ENCODE measurements at places on chromosomes 2 and 18.

GRCh38 chr18:74139888-74140287 lies 7.7 kb downstream of the FBXO15 start:
- DNase-seq: peak; percentile 83

DNA sequence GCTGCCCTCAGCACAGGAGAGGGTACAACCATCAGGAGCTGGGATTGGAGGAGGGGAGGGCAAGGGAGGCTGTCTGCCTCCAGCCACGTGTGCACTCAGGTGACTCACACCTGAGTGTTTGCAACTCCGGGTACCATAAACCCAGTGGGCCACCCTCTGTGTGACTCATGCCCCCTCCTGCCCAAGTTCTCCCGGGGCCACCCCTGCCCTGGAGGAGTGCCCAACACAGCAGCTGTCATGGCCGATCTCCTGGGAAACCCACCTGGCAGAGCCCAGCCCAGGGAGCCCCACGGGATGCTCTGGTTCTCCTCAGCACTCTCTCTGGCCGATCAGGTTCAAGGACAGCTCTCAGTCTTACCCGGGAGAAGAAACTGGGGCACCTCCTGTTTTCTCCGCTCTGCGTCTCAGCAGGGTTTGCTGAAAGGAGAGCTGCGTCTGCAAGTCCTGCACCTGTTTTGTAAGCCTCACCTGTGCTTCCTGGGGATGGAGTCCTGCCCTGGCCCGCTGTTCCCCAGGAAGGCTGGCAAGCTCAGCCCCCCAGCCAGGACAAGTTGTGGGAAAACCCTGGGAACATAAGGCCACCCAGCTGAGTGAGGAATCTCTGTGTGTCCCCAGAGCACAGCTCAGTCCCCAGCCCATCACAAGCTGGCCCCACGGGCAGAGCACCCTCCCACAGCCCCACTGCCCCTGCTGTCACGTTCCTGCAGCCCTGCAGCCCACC lies 44.0 kb upstream of the UBE2F start:
- DNase-seq: no peak

GRCh38 chr2:174438146-174438886 lies 42.8 kb downstream of the SCRN3 start:
- DNase-seq: no peak

GRCh38 chr2:238256594-238257104 lies 16.8 kb upstream of the HES6 start:
- DNase-seq: peak; percentile 61

- no peak for DNase-seq
Measured at GRCh38 chr2:78029392-78029995, 507.3 kb upstream of the LRRTM4 start.

DNA sequence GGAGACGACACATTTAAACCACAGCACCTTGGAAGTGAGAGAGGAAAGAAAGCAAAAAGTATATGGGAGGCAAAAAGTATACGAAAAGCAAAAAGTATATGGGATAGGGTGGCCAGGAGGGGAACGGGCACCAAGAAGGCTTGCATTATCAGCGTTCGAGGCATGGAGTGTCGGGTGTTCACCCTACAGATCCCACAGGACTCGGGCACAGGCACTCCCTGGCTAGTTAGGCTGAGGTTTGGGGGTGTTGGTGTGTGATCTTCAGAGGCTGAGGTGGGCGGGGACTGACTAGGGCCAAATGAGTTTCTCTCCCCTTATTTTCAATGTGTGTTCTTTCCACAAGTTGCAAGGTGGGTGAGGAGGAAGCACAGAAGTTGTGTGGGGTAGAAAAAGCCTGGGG lies 86.6 kb downstream of the EVA1A start:
- no peak for DNase-seq

GRCh38 chr2:11481426-11481788 lies 15.4 kb upstream of the E2F6 start:
- DNase-seq: no peak

DNA sequence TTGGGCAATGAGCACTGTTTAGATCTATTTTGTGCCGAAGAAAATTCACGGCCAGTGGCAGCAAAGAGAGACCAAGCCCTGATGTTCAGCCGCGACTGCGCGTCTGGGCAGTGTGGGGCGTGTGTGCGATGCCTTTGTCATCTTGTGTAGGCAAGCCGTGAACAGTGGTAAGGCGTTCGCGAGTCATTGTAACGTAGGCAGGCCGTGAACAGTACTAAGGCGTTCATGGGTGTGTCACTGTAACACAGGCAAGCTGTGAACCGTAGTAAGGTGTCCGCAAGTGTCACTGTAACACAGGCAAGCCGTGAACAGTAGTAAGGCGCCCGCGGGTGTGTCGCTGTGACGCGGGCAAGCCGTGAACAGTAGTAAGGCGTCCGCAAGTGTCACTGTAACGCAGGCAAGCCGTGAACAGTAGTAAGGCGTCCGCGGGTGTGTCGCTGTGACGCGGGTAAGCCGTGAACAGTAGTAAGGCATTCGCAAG lies 99.9 kb downstream of the NFATC1 start:
- DNase-seq: no peak

DNA sequence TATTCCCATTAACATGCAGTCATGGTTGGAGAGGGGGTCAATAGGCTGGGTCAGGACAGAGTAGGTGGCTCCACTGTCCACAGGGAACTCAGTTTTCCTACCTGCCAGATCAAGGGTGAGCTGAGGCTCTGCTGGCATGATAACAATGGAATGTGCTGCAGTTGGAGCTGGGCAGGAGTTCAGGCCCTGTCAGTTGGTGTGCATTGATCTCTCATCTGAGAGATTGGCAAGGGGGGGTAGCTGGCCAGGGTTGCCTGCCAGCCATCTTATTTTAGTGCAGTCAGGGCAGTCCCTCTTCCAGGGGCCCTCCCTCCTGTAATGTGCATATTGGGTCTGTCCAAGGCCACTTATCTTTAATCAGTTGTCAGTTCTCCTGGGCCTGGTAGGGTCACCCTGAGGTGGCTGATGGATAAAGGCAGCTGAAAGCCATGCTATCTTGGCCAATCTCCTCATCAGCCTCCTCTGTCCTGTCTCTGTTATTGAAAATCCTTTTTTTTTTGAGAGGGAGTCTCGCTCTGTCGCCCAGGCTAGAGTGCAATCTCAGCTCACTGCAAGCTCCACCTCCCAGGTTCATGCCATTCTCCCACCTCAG lies 38.1 kb upstream of the CCBE1 start:
- no peak for DNase-seq

DNA sequence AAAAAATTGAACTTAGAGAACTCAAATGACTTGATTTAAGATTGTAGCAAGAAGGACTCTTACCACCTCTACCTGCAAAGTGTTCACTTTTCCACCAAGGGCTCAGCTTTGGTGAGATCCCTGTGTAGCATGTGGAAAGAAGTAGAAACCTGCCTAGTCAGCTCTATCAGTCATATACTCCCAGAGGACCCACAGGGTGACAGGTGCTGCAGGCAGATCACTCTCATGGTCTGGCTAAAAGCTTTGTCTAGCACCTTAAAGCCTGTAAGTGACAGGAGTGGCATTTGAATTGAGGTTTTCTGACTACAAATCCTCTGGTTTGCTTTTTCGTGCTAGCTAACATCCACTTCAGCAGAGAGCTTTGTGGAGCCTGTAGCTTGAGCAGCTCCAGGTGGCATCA lies 18.7 kb upstream of the NEMP2 start:
- DNase-seq: no peak

DNA sequence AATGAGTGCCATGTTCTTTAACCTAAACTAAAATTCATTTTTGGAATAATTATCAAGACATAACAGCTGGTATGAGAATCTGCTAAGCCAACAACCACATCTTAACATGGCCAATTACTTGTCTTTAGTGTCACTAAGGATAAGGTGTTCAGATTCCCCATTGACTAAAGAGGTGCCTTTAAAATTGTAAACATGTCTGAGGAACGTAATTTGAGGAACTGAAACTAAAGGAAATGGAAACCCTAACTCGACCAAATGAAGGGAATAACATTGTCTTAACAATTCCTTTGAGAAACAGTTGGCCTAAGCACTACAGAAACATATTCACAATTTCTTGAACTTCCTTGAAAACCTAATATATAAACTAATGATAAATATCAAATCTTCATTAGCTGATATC lies 355.4 kb upstream of the GULP1 start:
- DNase-seq: no peak

GRCh38 chr18:60347526-60348045 lies 25.0 kb downstream of the MC4R start:
- no peak for DNase-seq

DNA sequence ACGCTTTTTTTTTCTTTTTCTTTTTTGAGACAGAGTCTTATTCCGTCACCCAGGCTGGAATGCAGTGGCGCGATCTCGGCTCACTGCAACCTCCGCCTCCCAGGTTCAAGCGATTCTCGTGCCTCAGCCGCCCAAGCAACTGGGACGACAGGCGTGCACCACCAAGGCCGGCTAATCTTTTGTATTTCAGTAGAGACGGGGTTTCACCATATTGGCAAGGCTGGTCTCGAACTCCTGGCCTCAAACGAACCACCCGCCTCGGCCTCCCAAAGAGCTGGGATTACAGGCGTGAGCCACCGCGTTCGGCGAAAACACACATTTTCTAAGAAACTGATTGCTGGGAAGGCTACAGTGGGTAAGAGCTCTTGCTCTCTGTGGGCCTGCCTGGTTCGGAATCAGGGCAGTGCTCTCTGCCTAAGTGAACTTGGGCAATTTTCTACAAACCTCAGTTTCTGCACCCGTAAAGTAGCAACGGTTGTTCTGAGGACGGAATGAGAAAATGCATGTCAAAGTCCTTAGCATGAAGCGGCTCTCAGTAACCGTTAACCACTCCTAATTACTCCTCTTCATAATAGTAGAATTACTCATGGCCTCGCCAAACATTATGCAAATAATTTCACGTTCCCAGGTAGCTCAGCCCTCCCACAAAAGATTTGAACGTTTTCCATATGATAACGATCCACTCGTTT lies 1.0 kb upstream of the PMAIP1 start:
- DNase-seq: no peak

DNA sequence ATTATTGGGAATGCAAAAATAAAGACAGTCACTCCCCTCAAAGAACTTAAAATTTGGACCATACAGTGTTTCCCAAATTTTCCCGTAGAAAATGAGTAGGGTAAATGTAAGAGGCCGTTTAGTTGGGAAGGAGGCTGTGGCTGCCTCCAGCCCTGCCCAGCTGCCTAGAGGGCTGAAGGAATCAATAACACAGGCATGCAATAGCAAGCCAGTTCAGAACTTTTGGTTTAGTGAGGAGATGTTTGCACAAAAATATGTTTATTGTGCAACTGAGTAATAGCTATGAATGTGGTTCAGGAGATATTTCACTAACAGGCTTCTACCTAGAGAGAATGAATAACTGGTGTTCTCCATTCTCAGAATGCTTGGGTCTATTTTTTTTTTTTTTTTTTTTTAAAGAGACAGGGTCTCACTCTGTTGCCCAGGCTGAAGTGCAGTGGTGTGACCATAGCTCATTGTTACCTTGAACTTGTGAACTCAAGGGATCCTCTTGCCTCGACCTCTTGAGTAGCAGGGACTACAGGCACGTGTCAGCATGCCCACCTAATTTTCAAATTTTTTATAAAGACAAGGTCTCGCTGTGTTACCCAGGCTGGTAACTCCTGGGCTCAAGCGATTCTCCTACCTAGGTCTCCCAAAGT lies 23.6 kb downstream of the UGP2 start:
- DNase-seq: no peak

DNA sequence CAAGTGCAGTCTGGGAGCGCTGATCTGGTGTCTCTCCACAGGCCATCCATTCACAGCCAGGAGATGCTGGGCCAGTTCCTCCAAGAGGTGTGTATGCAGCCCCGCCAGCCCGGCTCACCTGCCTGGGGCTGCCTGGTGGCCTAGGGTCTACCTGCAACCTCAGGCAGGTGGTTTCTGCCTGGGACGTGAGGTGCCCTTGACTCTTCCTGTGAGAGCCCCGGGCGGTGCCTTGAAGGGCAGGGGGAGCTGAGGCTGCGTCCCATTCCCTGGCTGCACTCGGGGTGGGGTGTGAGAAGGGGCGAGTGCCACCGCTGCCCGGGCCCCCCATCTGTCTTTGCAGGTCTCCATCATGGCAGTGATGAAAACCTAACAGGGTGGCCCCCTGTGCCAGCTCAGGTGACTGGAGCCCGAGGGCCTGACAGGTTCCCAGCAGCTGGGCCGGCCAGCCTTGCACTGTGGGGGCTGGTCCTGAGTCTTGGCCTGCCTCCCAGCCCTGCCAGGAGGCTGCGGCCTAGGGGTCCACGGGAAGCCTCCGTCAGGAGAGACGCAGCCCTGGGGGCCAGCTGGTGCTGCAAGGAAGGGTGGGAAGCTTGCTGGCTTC lies 11.9 kb downstream of the CAPN10 start:
- DNase-seq: no peak

GRCh38 chr2:15331787-15332186 lies 229.3 kb downstream of the NBAS start:
- DNase-seq: no peak

GRCh38 chr2:29382486-29382885 lies 267.3 kb downstream of the CLIP4 start:
- DNase-seq: no peak

- DNase-seq: no peak
Measured at GRCh38 chr2:223042704-223043118, 9.3 kb upstream of the KCNE4 start.

DNA sequence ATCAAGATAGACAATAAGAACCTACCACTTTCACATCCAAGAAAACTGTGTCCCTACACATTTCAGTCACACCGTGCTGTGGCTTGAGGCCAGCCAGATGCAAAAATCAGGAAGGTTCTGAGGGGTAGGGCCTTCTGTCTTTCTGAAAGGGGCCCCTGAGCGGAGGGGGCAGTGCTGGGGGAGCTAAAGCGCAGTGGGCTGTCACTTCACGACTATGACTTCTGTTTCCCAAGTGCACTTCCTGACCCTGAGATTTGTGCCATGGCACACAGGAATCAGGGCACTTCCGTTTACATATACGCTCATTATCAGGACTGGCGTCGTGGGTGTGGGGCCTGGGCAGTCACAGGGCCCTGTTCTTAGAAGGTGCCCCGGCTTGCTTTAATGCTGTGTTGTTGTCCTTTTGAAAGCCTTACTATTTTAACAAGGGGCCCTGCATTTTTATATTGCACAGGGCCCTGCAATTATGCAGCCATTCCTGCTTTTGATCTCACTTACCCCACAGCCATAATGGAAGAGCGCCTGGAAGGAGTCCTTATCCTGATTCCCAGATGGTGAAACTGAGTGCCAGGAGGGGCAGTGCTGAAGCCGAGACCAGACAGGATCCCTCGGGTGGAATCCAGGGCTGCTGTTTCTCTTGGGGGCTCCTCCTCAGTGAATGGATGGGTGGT lies 620 bp downstream of the NGEF start:
- no peak for DNase-seq

GRCh38 chr2:38074764-38075506 lies 1.0 kb downstream of the CYP1B1 start:
- DNase-seq: no peak

GRCh38 chr18:13587477-13587876 lies 138.9 kb downstream of the FAM210A start:
- no peak for DNase-seq

DNA sequence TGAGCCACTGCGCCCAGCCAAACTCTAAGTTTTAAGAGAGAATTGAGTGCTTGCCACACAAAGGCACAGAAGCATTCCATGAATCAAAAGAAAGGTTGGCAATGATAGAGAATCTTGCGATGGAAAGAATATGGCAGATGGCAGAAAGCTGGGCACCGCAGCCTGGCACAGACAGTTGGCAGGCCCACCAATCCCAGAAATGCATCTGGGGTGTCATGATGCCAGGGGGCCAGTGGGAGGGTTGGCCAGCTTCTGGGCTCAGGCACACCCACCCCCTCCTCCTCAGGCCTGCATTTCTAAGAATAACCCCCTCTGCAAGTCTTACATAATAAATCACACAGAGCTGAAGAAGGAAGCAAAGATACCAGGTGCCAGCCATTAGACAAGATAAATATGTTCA lies 19.6 kb downstream of the ZNF2 start:
- no peak for DNase-seq

All from brain microvascular endothelial cell (primary cell).